Activated CD4-positive, alpha-beta T cell treated with anti-CD3 and anti-CD28 coated beads for 24 hours (primary cell): ENCODE measurements at places on chromosomes 13 and 19.

DNA sequence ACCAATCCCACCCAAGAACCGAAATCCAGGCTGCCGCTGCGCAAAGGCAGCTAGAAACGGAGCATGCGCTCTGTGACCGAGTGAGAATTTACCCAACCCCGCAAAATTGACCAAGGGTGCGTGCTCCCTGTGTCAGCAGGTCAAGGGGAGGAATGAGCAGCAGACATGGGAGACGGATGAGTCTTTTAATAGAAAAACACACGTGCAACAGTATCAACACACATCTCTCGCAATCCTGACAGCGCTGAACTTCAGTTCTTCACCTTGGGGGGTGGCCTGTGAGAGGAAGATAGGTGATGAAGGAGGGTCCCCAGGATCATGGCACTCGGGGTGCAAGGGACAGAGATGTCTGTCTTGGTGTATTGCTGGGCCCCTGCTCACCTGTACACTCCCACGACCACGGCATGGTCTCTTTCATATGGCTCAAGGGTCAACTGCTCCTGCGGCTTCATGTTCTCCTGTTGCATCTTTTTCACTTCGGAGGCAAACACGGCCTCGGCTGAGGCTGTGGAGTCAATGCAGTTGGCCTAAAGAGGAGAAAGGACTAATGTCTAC lies 402 bp upstream of the DYRK1B start:
- no peak for DNase-seq

DNA sequence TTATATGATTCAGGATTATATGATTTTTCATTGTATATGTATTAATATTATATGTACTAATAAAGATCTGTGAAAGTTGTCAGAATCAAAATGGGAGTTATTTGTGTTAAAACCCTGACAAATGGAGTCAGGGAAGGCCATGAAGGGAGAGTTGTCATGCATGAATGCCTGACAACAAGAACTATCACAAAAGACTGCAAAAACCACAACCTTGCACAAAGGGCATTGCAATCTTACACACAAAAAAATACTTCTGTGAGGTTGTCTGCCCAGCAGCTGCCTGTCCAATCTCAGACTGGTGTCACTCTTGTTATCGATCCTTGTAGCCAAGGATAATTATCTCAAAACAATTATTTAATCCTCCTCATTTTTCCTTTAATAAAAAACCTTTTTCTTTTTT lies 21.2 kb upstream of the RBM26 start:
- no peak for DNase-seq

GRCh38 chr13:23722726-23723453 lies 152.7 kb downstream of the TNFRSF19 start:
- no peak for DNase-seq

GRCh38 chr19:19686580-19686979 lies 17.9 kb downstream of the ZNF101 start:
- no peak for DNase-seq

DNA sequence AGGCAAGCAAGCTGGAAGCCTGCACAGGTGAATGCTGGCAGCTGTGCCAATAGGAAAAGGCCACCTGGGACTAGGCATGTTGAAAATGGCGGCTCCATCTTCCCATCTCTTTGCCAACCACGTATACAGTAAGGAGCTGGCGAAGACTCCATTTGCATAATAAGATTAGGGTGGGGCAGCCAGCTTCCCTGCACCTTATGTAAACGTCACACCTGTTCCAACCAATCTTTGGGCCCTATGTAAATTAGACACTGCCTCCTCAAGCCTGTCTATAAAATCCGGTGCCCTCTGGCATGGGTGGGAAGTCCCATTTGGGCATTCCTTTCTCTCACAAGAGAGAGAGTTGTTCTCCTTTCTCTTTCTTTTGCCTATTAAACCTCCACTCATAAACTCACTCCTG lies 16.8 kb downstream of the ADGRE2 start:
- no peak for DNase-seq
